ENCODE measurements at places on chromosomes 5 and 9.

- DNase-seq: no peak
Observed at GRCh38 chr9:97889941-97890887, 32.1 kb downstream of the TRMO start.

GRCh38 chr9:98971915-98972223 is 28.2 kb downstream of the COL15A1 start:
- DNase-seq: no peak

GRCh38 chr9:94654165-94654894 is 15.0 kb upstream of the FBP1 start:
- DNase-seq: no peak

DNA sequence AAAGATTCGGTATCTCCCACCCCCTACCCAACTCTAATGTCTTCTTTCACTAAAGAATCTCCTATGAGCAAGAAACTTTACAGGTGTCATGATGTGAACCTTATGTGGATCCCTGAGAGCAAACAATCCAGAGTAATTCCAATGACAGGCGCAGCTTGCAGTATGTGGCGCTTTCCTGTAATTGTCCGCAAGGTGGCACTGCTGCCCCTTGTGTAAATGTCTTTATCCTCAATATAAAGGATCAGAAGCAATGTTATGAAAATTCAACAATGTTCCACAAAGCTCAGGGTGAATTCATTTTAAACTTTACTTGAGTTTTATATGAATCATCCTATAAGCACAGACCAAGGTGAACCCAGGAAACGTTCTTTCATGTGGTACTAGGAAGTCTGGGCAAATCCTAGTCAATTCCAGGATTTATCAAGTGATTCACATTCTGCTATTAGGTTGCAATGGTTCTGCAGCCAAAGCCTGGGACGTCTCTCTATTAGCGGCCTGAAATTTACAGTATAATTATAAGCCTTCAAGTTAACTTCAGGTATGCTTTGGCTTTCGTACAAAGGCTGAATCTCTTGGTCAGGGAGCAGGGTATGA is 113.7 kb downstream of the TRPM6 start:
- DNase-seq: peak; percentile 64

DNA sequence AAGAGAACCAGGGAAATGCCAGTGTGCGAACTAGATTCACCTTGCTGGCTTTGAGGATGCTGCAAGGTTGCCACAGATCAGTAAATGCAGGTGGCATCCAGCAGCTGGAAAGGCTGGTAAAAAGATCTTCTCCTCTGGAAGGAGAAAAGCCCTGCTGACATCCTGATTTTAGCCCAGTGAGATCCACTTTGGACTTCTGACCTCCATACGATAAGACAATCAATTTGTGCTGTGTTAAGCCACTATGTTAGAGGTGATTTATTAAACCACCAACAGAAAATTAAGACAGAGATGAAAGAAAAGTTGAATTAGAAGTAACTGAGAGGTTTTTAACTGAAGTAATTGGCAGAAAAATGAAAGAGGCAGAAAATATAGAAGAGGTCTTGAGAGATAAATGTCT is 283.8 kb upstream of the CDH12 start:
- DNase-seq: no peak

GRCh38 chr5:74651710-74652109 is 11.2 kb upstream of the ENC1 start:
- DNase-seq: no peak

DNA sequence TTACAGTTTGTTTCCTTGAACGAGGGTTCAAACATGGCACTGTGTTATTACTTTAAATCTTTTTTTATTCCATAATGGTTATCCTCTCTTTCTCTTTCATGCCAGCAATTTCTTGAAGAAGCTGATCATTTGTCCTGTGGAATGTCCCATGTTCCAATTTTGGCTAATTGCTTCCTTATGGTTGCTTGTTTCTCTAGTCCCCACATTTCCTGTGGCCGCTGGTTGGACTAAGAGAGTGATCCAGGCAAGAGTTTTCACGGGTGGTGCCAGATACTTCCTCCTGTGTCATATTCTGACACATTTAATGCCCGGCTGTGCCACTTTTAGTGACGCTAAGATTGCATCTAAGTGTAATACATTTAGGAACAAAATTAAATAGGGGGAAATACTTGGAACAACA is 83.8 kb upstream of the FAM169A start:
- DNase-seq: no peak

DNA sequence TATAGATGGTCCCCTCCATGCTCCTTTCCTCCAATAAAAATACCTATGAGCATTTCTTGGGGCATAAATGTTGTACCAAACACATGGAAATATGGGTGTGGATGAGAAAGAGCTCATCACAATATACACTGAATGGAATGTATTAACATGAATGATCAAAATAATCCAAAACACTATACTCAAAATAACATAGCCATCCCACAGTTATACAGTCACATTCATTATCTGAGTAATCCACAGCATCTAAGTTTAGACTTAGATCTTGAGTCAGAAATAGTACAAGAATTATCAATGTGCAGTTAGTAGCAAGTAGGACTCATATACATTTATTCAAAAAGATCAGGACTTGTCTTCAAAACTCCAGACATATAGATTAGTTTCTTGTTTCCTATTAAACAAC is 175.2 kb upstream of the NREP start:
- no peak for DNase-seq

DNA sequence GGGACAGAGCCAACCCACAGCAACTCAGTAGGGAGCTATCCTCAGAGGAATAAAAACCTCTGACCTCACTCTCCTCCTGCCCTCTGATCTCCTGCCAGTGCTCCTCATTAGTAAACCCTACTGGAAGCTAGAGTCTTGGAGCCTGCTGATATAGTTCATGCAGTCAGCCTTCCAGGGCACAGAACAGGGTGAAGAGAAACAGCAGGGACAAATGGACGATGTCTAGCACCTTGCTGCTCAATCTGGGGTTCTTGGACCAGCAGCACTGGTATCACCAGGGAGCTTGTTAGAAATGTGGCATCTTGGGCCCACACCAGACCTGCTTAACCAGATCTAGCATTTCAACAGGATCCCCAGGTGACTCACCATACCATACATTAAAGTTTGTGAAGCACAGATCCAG is 5.5 kb upstream of the GALNT12 start:
- no peak for DNase-seq

GRCh38 chr9:126146254-126147145 is 180.1 kb upstream of the MVB12B start:
- no peak for DNase-seq

GRCh38 chr5:141565826-141566570 is 52.8 kb downstream of the DIAPH1 start:
- DNase-seq: no peak

GRCh38 chr5:125200866-125201373 is 454.5 kb upstream of the ZNF608 start:
- no peak for DNase-seq

DNA sequence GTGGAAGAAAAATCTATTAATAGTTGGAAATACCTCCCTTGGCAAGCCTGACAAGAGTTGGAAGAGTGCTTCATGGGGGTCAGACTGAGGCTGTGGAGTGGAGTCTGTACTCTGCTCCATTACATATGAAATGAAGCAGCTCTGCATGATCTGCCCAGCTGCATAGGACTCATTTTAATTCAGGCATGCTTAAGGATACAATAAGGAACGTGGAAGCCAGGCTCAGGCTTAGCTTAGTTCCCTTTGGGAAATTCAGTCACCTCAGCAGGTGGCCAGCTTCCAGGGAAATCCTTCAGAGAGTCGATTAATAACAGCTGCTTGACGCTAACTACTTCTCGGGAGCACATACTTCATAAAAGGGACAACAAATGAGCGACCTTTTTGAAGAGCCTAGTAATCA is 1672.9 kb upstream of the WWC1 start:
- DNase-seq: no peak

GRCh38 chr5:102958481-102959011 is 161.4 kb downstream of the GIN1 start:
- no peak for DNase-seq

DNA sequence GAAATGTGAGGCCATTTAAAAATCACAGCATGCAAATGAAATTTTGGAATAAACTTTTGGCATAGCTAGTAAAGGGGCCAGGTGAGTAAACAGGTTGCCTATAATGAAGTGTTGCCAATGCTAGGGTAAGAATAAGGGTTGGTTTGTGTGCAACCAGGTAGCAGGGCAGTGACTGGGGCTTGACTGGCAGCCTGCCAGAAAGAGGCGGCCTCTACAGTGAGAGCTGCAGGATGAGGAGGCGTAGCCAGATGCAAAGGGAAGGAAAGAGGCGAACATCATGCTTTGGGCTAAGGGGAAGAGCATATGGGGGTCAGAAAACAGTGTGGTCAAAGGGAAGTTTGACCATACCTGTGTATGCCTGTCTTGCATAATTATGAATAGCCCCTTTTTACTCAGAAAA is 70.6 kb downstream of the MAST4 start:
- no peak for DNase-seq

GRCh38 chr9:69555802-69556201 is 116.4 kb downstream of the APBA1 start:
- DNase-seq: no peak

DNA sequence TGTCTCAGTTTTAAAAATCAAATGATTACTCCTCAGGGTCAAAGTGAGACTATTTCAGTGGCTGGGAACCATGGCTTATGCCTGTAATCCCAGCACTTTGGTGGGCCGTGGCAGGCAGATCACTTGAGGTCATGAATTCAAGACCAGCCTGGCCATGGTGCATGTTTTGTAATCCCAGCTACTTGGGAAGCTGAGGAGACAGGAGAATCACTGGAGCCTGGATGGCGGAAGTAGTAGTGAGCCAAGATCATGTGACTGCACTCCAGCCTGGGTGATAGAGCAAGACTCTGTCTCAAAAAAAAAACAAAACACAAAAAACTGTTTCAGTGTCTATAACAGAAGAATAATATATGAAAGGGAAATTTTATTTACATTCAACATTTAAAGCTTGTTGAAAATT is 182.9 kb downstream of the ARHGEF28 start:
- DNase-seq: no peak

GRCh38 chr5:178277346-178277745 is 44.7 kb upstream of the PHYKPL start:
- no peak for DNase-seq

DNA sequence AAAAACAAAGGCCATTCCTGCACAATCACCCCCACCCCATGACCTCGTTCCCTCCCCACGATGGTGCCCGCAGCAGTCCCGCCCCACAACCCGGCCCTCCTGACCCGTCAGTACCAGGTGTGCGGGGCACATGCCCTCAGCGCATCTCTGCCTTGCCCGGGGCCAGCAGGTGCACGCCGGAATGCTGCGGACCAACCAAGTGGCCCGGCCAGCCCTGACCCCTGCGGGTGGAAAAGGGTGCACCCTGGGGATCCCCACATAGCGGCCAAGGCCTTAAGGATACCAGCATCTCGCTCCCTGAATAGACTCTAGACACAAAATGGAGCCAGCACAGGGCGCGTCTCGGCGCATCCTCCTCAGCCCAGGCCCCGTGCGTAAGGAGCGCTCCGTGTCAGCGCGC is 6.0 kb downstream of the SFXN1 start:
- no peak for DNase-seq

- DNase-seq: no peak
Observed at GRCh38 chr5:53974021-53974420, 336.4 kb downstream of the ARL15 start.

DNA sequence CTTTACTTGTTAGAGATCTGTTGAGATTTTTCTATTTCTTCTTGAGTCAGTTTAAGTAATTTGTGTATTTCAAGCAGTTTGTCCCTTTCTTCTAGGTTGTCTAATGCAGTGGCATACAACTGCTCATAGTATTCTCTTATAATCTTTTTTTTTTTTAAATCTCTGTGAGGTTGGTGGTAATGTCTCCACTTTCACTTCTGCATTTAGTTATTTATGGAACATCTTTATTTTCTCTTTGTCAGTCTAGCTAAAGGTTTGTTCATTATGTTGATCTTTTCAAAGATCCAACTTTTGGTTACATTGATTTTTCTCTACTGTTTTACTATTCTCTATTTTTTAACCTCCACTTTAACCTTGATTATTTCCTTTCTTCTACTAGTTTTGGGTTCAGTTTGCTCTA is 13.8 kb downstream of the FOXE1 start:
- no peak for DNase-seq

GRCh38 chr5:79005151-79005550 is 20.0 kb upstream of the ARSB start:
- no peak for DNase-seq

DNA sequence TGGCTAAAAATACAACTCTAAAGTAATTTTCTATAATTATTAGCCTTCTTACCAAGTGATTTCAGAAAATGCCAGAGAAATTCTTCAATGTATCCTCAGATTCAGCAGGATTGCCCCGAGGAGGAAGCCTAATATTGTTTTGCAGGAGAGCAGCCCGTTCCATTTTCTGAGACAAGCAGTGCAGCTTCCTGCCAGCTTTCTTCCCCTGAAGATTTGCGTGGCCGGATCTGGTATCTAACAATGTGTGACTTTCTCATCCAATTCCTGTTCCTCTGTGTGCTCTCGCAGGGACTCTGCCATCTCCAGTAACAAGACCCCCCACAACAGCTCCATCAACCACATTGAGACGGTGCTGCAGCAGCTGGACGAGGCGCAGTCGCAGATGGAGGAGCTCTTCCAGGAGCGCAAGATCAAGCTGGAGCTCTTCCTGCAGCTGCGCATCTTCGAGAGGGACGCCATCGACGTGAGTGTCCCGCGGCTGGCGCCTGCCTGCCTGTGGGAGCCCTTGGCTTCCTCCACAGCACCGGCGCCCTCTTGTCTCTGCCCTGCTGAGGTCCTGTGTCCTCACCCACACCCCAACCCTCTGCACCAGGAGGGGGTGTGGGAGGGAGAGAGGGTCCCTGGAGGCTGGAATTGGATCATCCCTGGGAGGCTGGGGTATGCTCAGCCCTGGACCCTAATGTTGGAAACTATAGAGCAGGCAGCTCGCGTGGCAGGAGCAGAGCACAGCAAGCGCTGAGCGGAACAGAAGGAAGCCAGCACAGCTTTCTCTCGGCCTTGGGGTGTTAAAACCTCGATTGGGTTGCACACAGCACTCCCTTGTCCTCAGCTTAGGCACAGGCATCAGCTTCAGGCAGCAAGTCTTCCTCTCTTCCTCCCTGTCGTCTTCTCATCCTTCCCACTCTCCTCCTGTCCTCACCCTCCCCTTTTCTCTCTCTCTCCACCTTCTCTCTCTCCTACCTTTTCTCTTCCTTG is 216.2 kb downstream of the TRIO start:
- DNase-seq: no peak

- no peak for DNase-seq
Observed at GRCh38 chr9:84966876-84967830, 297.6 kb downstream of the NTRK2 start.

DNA sequence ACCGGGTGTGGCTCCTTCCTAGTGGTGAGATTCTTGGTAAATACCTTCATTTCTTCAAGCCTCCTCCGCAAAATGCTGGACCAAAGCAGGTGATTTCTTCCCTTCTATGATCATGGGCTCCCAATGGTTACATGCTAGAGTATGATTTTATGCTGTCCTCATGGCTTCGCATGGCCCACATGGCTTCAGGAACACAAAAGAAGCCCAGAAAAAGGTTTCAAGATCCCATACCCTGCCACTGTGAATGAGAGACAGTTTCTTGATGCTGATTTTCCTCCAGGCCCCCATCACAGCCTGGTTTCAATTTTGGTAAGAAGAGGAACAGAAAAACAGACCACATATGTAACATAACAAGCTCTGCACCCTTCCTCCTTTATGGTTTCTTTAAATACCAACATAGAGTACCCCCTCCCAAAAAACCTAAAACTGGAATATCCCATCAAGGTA is 2.4 kb upstream of the RXFP3 start:
- DNase-seq: no peak
